ENCODE measurements at places on chromosomes 6 and 20.

DNA sequence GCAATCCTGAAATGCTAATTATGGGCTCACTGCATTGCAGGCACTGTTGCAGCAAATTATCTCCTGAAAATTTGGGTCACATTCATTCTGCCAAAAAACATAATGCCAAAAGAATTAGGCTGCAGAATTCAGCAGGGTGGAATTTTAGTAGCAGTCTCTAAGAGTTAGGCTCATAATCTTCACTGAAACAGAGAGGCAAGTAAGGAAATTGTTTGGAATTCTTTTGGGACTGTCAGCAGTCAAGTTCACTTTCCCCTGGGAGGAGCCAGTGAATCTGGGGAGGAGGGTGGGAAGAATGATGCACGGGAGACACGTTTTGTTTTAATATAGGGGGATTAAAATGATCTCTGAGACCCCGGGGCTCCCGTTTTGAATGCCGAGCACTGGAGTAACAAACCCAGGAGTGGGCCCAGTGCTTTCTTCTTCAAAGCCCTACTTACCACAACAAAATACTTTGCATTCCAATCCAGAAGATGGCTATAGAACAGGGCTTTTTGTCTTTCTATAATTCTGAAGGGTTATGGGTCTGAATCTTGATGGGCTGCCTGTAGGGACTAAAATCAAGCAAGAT lies 44.7 kb downstream of the SOBP start:
- no peak for DNase-seq

GRCh38 chr20:1820138-1821079 lies 74.8 kb upstream of the SIRPA start:
- DNase-seq = no peak

GRCh38 chr6:33174784-33175183 lies 17.5 kb downstream of the COL11A2 start:
- DNase-seq = no peak

GRCh38 chr20:45813006-45813340 lies 529 bp downstream of the UBE2C start:
- DNase-seq = no peak

DNA sequence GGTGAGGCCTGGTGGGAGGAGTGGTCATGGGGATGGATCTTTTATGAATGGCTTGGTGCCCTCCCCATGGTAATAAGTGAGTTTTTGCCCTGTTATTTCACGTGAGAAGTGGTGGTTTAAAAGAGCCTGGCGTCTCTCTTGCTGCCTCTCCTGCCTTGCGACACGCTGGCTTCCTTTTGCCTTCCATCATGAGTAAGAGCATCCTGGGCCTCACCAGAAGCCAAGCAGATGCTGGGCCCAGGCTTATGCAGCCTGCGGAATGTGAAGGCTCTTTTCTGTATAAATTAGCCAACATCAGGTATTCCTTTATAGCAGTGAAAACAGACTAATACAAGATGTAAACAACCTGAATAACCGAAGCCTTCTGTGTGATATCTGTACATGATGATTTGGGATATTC lies 27.6 kb downstream of the VTA1 start:
- no peak for DNase-seq

- DNase-seq = no peak
These were observed 116.2 kb upstream of the GPR6 start for GRCh38 chr6:109861946-109862345.

DNA sequence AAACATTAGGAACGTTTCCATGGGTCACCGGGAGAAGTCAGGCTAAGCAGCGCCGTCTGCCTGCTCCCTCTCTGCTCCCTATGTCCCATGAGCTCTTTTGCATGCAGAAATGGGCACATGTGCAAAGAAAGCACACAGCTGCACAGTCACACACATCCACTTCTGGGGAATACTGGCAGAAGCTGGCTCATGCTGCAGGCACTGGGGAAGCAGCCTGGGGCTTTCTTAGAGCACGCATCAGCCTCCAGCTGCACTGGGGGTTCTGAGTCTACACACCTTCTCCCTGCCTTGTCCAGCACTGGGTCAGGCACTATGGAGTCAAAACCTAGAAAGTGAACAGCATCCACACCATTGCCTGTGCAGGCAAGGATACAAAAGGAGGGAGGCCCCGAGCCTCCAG lies 76.1 kb upstream of the FOXQ1 start:
- DNase-seq = no peak

GRCh38 chr20:36791862-36792261 lies 18.3 kb upstream of the DSN1 start:
- DNase-seq = no peak

- no peak for DNase-seq
These were observed 7.4 kb upstream of the BPIFA3 start for GRCh38 chr20:33209789-33210188.

DNA sequence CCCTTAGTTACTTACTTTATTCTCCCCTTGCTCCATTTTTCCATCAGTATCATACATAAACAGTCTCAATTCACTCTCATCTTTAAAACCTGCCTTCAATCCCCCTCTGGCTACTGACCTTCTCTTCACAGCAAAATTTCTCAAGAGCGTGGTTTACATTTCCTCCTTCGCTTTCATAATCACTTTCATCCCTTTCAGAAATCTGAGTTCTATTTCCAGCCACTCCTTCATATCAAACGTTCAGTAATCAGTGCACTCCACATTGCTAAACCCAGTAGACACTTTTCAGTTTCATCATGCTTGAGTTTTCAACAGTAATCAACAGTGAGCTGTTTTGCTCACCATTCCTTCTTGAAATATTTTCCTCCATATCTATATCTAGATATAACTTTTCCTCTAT lies 176.7 kb upstream of the HSF2 start:
- DNase-seq = no peak

GRCh38 chr20:51584737-51585136 lies 42.2 kb upstream of the NFATC2 start:
- no peak for DNase-seq

All from activated CD8-positive, alpha-beta memory T cell treated with anti-CD3 and anti-CD28 coated beads for 1 hour (primary cell).